CD4-positive, alpha-beta T cell treated with Interleukin-6 at 100 ng/mL for 8 hours (primary cell): ENCODE measurements at places on chromosomes 16 and 17.

GRCh38 chr16:21610006-21610544, 10.7 kb downstream of the METTL9 start:
- no peak for DNase-seq

- peak; percentile 59 for DNase-seq
Measured at GRCh38 chr16:27377666-27378485, 24.1 kb upstream of the IL21R start.

DNA sequence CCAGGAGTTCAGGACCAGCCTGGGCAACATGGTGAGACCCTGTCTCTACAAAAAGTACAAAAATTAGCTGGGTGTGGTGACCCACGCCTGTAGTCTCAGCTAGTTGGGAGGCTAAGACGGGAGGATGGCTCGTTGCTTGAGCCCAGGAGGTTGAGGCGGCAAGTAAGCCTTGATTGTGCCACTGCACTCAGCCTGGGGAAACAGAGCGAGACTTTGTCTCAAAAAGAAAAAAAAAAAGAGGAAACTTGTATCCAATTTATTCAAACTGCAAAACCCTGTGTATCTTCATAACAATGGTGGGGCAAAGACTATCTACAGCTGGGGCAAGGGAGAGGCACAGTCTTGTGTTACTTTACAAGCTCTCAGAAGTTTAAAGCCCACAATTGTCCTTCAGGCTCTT, 21.5 kb downstream of the GRB7 start:
- no peak for DNase-seq

GRCh38 chr17:41784207-41784744, 2.2 kb downstream of the JUP start:
- no peak for DNase-seq

DNA sequence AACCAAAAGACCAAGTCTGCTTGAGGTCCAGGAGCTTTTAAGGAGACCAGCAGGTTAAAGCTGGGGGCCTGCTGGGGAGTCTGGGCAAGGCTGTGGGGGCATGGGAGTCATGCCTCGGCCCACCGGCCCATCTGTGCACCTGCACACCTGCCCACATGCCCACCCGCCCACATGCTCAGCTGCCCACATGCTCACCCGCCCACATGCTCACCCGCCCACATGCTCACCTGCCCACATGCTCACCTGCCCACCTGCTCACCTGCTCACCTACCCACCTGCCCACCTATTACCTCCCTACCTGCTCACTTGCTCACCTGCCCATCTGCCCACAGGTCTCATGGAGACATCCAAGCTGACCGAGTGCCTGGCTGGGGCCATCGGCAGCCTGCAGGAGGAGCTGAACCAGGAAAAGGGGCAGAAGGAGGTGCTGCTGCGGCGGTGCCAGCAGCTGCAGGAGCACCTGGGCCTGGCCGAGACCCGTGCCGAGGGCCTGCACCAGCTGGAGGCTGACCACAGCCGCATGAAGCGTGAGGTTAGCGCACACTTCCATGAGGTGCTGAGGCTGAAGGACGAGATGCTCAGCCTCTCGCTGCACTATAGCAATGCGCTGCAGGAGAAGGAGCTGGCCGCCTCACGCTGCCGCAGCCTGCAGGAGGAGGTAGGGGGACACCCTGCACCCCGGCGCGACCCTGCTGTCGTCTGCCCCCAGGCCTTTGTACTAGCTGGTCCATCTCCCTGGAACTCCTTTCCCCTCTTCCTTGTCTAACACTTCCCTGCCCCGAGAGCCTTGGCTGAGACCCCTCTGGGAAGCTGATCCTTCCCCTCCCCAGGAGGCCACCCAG, 14.0 kb downstream of the CARD14 start:
- no peak for DNase-seq

DNA sequence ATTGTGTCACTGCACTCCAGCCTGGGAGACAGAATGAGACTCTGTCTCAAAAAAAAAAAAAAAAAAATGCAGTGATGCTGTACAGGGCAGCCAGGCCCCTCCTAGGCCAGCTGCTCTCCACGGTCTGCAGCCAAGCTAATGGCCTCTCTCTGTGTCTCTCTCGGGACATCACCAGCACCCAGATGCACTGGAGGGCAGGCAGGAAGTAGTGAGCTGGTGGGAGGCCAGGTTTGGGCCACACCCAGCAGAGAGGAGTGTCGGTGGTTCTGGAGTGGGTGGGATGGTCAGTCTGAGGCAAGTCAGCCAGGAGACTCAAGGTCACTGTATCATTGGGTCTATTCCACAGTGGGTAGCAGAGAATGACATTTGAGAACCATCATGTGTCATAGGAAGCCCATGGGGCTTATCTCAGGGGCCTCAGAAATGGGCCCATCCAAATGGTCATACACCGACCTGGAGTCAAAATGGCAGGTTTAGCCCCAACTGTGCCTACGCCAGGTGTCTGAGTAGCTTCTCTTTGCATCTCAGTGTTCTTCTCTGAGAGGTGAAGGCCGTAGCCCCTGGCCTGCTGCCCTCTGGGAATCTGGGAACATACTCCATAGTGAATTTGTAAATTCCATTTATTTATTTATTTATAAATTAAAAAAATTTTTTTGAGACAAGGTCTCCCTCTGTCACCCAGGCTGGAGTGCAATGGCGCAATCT, 22.7 kb downstream of the WNT9B start:
- no peak for DNase-seq

DNA sequence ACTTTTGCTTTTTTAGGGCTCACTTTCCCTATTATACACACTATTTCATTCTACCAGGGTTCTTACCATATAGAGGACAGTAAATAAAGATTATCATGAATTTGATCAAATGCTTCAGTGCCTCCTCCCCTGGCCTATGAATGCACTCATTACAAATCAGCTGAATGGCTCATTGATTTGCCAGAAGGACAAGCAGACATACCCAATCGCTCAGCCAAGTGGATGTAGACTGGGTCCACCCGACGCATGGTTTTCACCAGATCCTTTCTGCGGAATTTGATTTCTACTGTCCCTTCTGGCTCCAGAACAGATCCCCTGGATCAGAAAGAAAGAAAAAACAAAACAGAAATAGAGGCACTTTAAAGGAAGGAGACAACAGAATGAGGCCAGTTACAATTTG, 162.6 kb downstream of the AATF start:
- DNase-seq: no peak

DNA sequence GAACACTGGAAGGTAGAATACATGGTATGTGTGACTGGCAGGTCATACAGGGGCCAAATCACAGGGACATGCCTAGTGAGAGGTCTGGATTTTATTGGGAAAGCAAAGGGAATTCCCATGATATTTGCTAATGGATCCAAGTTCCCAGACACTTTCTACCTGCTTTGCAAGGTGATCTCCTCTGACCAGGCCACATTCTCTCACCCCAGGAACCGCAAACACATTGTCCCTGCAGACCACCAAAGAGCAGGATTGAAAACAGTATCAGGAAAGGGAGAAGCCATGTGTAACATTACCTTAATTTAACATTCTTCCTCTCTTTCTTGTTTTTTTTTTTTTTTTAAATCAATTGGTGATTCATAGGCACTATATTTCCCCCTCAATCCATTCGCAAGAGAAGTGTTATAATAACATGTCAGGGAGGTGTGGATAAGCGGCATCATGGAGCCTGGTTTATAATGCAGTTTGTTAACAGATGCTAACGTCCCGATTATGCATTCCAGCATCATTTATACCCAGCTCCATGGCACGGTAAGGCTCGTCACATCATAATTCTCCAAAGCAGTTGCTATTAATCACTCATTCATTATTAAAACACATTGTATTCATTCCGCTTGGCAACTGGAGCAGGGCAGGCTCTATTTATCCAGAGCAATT, 155.1 kb upstream of the CCL2 start:
- DNase-seq: no peak

DNA sequence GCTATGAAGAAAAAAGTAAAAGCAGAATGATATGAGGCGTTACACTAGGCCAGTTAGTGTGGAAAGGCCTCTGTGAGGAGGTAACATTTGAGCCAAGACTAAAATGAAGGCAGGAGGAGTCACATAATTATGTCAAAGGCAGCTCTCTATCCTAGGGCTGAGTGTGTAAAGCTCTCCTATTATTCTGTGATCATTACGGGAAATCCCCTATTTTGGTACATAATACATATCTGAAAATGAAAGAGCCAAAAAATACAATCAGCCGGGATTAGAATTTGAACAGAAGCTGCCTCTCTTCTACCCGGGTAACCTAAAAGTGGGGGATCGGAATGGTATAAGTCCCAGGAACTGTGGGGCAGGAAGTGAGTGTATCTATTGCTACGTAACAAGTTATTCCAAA, 27.1 kb downstream of the HEATR3 start:
- no peak for DNase-seq

GRCh38 chr17:69485251-69485661, 70.8 kb downstream of the MAP2K6 start:
- DNase-seq: no peak

DNA sequence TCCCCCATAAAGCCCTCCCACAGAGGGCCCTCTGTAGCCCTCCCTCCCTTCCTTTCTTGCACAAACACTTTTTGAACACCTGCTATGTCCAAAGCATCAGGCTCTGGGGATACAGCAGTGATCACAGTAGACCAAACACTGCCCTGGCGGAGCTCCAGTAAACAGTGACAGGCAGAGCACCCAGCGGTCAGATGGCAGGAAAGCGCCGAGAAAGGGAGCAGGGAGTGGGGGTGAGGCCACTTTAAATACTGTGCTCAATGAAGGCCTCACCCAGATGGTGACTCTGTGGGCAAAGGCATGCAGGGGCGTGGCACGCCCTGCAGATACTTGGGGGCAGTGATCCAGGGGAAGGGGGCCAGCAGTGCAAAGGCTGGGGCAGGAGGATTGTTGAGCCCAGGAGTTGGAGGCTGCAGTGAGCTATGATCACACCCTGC, 7.6 kb downstream of the PRR29 start:
- no peak for DNase-seq

DNA sequence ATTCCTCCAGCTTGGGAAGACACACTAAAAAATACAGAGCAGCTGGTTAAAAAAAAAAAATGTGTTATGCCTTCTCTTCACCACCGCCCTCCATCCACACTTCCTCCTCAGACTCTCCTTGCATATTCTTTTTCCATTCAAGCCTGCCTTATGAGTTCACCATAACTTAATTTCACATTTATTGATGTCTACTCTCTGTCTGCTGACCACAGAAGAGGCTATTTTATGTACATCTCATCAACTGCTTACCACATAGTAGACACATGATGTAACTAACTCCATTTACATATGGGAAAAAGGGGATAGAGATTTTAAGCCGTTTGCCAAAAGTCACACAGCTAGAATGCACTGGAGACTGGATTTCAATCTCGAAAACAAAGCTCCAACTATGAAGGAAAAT, 409.8 kb downstream of the CDH11 start:
- DNase-seq: no peak

GRCh38 chr17:50346313-50347116, 589 bp downstream of the XYLT2 start:
- no peak for DNase-seq

GRCh38 chr16:85385463-85386331, 227.4 kb upstream of the GSE1 start:
- DNase-seq: no peak
